ENCODE measurements at places on chromosomes 3 and 15.

DNA sequence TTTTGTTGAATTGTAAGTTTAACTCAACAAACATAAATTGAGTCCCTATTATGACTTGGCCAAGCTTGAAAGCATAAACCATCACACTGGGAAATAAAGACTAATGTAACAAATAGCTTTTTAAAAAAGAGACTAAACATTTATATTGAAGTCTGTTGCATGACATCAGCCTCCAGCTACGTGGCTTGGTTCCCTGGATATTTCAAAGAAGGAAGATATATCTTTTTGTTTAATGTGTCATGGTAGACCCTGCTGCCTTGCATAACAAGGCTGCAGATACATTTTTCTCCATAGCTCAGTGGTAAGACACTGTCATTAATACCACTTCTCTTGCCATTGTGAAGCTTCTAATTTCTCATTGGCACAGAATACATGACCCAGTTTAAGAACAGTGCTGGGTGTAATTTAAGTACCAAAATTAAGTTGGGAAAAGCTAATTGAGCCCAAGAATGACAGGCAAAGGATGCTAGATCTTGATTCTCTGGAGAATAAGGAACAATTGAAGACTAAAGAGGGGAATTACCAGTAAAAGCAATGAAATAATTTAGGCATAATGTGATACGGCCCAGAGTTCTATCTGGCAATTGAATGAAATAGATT lies 14.0 kb downstream of the RCN2 start:
- no peak for DNase-seq

- DNase-seq: peak; percentile 52
Measured at GRCh38 chr3:108153451-108153981, 62.7 kb upstream of the CD47 start.

GRCh38 chr3:185317674-185318073 lies 45.3 kb upstream of the MAP3K13 start:
- no peak for DNase-seq

GRCh38 chr3:53040351-53040820 lies 5.5 kb downstream of the SFMBT1 start:
- DNase-seq: no peak

DNA sequence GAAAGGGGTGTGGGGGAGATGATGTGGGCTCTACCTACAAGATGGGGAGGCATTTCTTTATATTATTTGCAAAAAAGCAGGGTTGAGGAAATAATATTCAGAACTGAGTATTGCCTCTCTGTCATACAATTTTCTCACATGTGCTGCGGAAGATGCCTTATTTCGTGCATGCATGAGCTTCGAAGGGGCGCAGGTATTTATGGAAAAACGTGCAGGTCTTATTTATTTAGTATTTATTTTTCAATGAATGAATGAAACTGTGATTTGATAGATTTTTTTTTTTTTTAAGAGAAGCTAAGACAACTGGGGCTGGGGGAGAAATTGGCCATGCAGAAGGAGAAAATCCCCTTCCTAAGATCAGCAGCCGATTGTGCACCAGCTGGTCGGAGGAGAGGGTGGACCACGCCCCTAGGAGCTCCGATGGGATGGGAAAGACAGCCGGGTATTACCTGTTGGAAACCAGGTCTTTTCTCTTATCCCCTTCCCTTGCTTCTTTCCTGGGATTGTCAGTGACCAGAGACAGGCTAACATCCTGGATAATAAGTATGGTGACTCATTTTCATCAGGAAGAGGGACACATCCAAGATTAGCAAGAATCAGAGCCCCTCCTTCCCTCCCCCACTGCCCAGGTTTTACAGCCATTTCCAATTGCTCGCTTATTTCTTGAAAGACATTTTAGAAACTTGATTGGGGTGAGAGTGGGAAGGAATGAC lies 875 bp downstream of the GAP43 start:
- DNase-seq: no peak

GRCh38 chr3:39801216-39801615 lies 8.2 kb upstream of the MYRIP start:
- DNase-seq: no peak

- DNase-seq: no peak
Measured at GRCh38 chr15:51359981-51360380, 18.5 kb downstream of the GLDN start.

DNA sequence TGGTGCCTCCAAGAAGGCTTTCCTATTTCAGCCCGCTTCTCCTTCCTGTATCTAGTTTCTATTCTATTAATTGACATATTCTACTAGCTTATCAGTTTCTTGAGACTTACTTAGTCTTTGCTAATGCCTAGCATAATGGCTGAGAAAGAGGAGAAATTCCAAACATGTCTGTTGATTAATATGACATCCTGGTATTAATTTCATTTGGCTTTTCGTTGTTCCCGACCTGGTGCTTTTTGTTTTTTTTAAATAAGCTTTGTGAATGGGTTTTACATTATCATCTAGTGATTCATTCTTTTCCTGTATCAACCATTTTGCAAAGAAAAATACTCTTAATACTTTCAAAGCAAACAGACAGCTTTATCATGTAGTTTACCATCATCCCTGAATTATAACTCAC lies 13.1 kb downstream of the WDR53 start:
- no peak for DNase-seq

DNA sequence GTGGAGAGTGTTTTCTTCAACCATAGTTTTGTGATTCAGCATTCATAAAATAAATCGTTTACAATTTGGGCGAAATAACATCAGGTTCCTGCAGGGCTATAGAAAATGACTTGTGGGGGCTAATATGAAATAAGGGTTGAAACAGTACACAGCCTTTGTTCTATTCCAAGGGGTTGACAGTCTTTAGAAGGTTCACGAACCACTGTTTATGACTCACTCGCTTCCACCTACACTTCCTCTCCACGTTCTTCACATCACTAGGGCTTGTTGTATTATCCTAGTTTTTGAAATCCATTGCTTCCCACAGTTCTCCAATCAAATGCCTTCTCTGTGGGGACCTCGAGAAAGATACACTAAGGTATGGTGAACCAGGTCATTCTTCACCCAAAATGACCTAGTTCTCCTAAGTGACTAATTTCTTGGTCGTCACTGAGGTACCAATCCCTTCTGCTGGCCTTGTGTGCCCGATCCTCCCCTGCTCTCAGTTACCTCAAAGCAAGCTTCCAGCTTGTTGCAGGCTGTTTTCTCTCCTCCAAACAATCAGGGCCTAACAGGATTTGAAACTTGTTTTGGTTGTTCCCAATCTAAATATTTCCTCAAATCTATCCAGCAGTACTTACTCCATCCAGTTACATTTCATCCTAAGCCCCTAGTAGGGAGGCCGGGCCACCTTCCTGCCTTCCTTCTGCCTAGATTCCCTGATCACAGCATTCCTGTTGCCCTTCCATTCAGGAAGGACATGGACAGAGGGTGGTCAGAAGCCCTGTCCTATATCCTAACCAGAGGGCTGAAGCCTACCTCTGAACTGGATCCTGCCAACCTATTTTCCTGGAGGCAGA lies 23.1 kb upstream of the TBL1XR1 start:
- DNase-seq: no peak

DNA sequence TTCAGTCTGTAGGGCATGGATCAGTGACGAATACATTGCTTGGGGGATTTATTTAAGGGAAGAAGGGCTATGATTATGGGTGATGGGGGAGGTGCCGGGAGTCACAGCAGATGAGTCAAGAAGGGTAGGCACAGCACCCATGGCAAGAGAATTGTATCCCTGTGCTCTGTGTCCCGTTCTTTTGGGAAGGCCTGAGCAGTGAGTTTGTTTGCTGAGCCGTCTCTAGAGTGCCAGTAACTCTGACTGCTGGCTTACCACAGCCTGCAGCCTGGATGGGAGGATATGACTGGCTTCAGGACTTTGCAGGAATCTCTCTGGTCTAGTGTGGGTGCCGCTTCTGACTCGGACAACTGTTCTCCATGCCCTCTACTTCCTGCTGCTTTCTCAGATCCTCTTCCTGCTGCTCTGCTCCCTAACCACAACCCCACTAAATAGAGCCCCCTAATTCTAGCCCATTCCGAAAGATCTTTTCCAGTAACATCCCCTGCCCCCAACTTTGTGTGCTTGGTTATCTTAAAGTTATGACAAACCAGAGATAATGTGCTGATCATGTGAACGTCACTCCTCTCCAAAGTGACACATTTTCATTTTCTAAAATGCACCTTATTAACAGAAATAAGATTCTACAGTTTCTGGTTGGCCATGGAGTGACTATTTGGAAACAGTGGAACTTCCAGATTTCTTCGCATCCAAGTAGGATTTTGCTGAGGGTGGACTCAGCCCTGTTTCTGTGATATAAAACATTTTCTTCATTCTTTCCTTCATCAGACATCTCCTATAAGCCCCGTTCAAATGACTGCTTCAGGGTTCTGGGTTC lies 239.0 kb downstream of the SLCO3A1 start:
- no peak for DNase-seq

DNA sequence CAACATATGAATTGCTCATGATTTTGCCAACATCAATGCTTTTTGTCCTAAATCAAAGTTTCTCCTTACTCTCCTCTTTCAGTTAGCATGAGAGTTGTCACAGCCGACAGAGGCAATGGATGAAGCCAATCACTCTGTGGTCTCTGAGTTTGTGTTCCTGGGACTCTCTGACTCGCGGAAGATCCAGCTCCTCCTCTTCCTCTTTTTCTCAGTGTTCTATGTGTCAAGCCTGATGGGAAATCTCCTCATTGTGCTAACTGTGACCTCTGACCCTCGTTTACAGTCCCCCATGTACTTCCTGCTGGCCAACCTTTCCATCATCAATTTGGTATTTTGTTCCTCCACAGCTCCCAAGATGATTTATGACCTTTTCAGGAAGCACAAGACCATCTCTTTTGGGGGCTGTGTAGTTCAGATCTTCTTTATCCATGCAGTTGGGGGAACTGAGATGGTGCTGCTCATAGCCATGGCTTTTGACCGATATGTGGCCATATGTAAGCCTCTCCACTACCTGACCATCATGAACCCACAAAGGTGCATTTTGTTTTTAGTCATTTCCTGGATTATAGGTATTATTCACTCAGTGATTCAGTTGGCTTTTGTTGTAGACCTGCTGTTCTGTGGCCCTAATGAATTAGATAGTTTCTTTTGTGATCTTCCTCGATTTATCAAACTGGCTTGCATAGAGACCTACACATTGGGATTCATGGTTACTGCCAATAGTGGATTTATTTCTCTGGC lies 2.5 kb downstream of the OR4F6 start:
- no peak for DNase-seq

DNA sequence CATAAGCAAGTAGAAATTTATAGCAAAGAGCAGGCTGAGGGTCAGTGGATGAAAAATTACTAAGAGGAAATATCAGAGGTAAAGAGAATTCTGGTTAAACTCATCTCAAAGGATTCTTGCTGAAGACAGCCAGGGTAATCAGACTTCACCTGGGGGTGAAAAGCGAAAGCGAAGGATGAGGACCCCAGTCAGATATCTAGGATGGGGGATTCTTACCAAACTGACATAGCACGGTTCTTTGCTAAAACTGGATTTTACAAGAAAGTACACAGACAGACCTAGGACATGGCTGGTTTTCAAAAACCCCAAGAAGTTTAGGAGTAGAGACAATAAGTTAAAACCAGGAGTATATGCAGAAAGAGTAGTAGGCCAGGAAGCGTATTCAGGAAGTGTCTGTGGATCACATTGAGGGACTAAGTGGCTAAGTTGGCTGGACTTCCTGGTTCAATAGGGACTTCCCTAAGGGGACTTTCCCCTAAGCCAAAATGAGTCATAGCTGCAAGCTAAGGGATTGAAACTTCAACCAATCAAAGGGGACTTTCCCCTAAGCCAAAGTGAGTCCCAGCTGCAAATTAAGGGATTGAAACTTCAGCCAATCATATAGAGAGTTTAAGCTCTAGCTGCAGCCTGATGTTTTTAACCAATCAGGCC lies 2.4 kb upstream of the CFAP91 start:
- DNase-seq: peak; percentile 36

DNA sequence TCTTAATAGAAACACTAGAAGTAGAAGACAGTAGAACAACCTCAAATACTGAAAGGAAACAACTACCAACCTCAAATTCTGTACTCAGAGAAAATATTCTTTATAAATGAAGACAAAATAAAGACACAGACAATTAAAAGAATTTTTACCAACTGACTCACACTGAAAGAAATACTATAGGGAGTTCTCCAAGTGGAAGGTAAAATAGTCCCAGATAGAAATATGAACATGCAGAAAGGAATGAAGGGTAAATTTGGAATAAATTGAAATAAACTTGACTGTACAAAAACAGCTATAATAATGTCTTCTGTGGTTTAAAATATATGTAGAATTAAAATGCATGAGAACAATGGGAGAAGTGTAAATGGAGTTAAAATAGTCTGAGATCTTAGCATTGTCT lies 36.7 kb upstream of the CCDC174 start:
- DNase-seq: no peak

GRCh38 chr3:136624894-136625815 lies 127.0 kb downstream of the STAG1 start:
- no peak for DNase-seq

DNA sequence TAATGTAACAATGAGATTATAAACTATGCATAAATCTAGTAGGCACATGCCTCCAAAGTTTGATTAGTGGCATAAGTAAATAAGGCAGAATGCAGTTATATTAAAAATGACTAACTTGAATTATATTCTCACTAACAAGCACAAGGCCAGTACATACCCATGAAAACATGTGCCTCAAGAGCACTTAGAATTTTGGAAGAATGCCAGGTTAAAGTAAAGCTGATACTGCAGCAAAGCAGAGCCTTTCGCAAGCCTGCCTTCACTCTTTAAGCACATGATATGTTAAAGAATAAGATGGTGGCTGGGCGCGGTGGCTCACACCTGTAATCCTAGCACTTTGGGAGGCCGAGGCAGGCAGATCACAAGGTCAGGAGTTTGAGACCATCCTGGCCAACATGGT lies 49.0 kb downstream of the KBTBD12 start:
- no peak for DNase-seq

DNA sequence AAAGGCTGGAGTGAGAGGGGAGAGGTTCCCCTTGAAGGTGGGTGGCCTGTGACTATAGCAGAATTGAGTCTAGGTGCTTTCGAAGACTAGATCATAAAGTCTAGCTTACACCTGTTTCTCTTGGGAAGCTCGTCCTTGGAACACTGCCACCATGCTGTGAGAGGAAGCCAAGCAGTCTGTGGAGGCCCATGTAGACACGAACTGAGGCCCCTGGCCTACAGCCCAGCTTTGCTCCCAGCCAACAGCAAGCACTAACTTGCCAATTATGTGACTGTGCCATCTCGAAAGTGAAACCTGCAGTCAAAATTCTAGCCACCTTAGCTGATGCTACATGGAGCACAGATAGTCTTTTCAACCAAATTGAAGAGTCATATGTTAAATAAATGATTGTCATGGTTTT lies 190.5 kb upstream of the NECTIN3 start:
- no peak for DNase-seq

GRCh38 chr3:13012221-13012691 lies 61.0 kb downstream of the IQSEC1 start:
- DNase-seq: peak; percentile 92

DNA sequence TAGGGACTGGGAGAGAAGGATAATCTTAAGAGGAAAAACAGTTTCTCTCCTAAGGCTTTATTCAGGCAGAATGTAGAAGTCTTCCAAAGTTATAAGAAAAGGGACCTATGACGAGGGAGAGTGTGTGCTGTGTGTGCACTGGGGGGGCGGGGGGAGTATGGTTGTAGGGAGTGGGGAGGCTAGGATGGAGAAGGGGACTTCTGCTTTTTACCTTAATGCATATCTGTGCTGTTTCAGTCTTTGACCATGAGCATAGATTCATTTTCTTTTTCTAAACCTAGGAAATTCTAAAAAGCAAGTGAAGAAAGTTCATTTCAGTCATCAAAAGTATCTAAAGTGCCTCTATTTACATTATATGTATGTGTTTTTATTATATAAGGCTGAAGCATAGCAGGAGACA lies 52.6 kb upstream of the RASA2 start:
- DNase-seq: no peak

Data from kidney capillary endothelial cell (primary cell).